ENCODE measurements at places on chromosomes 13 and 19. TPM values are rescaled to one million over a fixed set of nuclear protein-coding genes. Genes with fewer than 3 reads are reported as not detected.

DNA sequence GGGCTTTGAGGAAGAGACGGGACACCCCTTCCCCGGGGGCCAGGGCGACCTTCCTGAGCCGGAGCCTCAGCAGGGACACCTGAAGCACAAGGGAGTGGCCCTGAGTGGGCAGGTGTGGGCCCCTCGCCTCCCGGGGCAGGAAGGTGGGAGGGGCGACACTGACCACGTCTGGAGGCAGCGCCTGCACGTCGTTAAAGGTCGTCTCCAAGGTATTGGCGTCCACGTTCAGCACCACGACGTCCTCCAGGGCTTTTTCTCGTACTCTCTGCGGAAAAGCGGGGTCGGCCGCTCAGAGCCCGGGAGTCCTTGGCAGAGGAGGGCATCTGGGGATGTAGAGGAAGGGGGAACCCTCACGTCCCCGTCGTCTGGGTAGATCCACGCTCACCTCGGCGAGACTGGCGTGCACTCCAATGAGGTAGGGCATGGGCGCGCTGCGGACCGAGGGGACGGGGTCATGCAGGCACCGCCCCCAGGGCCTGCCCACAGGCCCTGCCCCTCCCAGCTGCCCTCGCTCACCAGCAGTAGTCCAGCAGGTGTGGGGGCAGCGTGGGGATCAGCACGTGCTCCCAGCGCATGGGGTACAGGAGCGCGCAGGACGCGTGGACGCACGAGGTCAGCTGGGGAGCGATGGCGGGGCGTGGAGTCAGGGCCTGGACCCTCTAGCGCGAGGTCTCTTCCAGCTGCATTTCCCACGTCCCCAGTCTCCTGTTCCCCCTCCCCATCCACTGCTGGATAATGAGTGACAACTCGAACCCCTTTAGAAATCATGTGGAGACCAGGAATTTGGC lies 6.1 kb downstream of the DENND1C start:
- H3K27ac ChIP-seq: no peak overlapping the region
- no peaks in the 10 kb centered on the region for H3K36me3 ChIP-seq
- H3K4me1 ChIP-seq: peaks cover 8% of the 10 kb centered on the region

- no peaks in the 10 kb centered on the region for H3K27me3 ChIP-seq
- peak overlapping the region; percentile 90 for H3K4me3 ChIP-seq
- peaks cover 13% of the 10 kb centered on the region for H3K36me3 ChIP-seq
- peaks cover 14% of the 10 kb centered on the region for H3K4me1 ChIP-seq
- peak overlapping the region; percentile 73 for H3K27ac ChIP-seq
These were observed 1.7 kb downstream of the MPV17L2 start for GRCh38 chr19:18194554-18195238.

IGFL3 gene
- total RNA-seq: not detected

DNA sequence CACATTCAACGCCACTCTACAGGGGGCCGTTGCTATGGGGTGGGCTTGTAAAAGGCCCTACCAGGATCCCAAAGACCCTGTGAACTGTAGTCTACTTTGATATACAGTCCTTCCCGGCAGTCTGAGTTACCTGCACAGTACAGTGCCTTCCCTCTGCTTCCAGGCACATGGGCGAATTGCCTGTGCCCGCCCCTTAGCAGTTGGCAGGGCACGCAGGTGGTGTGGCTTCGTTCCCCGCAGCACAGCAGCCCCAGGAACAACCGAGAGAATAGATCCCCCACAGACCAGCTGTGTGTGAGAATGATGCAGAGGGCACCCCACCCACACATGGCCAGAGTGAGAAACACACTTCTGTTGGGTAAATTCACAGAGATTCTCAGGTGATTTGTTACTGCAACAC lies 60.6 kb downstream of the MRPL57 start:
- no peaks in the 10 kb centered on the region for H3K36me3 ChIP-seq
- no peak for DNase-seq
- H3K4me1 ChIP-seq: no peaks in the 10 kb centered on the region
- H3K27me3 ChIP-seq: no peaks in the 10 kb centered on the region
- no peak overlapping the region for H3K4me3 ChIP-seq
- H3K27ac ChIP-seq: no peak overlapping the region

GRCh38 chr13:24004971-24005370 lies 107.7 kb upstream of the C1QTNF9B start:
- no peaks in the 10 kb centered on the region for H3K36me3 ChIP-seq
- H3K27ac ChIP-seq: no peak overlapping the region
- H3K27me3 ChIP-seq: no peaks in the 10 kb centered on the region
- DNase-seq: no peak
- H3K4me3 ChIP-seq: no peak overlapping the region

DNA sequence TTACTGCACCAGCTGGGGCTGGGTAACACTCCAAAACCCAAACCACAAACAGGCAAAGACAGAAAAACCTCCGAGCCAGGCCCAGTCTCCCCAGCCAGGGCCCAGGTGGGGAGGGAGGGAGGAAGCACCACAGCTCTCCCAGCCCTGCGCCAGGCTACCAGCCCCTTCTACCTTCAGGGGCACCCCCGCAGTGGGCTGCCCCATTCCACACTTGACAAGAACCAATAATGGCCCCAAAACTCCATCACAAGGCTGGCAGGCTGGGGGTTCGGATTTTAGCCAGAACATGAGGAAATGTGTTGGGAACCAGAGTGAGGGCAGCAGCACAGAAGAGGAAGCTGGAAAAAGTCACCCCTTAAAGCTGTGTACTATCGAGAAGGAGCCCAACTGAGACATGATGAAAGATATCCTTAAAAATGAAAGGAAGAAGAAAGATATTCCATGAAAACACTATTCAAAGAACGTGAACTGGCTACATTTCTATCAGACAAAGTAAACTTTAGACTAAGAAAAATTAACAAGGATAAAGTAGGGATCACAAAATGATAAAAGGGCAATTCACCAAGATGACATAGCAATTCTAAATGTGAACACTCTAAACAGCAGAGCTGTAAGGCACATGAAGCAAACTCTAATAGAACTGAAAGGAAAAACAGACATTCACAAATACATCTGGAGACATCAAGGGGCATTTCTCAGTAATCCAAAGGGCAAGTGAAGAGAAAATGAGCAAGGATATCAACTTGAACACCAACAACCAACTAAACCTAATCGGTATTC lies 12.9 kb downstream of the TUBGCP3 start:
- no peaks in the 10 kb centered on the region for H3K4me1 ChIP-seq
- DNase-seq: no peak
- no peaks in the 10 kb centered on the region for H3K27me3 ChIP-seq

DNA sequence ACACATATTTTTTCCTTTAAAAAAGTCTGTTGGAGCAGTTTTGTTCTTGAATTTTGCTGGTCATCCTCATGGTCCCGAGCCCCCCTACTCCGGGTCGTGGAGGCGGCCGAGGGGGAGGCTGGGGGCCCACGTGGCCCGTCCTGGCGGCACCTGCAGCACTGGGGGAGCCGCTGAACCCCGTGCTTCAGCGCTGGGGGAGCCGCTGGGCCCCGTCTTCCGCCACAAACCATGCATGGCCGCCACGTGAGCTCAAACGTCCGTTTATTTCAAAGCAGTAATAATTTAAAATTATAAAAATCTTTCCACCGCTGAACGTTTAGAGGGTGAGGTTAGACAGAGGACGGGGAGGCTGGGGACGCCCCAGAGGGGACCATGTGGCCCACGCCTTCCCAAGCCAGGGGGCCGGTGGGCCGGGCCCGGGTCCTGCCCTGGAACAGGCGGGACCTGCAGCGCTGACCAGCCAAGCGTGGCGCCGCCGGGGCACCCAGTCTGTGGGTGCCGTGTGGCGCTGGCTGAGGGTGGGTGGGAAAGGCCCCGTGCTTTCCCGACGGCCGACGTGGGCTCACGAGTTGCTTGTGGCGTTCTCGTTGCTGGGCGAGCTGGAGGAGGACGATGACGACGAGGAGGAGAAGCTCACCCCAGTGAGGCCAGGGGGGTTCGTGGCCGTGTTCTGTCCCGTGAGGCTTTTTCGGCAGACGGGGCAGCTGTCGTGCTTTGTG lies 8.0 kb downstream of the FGF22 start:
- no peak for DNase-seq
- H3K4me3 ChIP-seq: no peak overlapping the region
- no peak overlapping the region for H3K27ac ChIP-seq
- H3K4me1 ChIP-seq: no peaks in the 10 kb centered on the region

RETN gene
- not detected for total RNA-seq

DNA sequence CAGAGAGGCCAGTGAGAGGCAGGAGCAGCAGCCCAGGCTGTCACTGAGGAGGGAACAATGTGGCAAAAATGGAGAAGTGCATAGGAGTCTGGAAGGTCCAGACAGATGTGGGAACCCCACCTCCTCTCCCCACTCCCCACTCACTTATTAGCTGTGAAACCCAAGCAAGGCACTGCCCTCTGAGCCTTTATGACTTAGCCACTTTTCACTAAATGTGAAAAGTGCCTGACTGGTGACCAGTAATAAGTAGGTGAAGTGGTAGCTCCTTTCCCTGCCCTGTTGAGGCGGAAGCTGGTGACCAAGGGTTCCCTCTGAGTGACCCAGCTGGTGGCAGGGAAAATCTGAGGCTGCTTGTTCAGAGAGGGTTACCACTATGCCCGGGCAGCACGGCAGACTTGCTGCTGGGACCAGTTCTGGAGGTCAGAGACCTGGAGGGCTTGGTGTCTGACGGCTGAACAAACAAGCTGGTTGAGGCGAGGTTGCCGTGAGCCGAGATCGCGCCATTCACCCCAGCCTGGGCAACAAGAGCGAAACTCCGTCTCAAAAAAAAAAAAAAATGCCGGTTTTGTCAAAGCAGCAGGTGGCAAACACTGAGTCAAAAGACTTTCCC lies 80.0 kb downstream of the ZNF429 start:
- H3K27me3 ChIP-seq: no peaks in the 10 kb centered on the region
- no peaks in the 10 kb centered on the region for H3K4me1 ChIP-seq
- H3K27ac ChIP-seq: no peak overlapping the region
- no peak overlapping the region for H3K4me3 ChIP-seq
- no peak for DNase-seq

GRCh38 chr13:109243311-109243951 lies 543.0 kb downstream of the IRS2 start:
- H3K4me3 ChIP-seq: peak overlapping the region; percentile 48
- peaks cover 18% of the 10 kb centered on the region for H3K4me1 ChIP-seq
- DNase-seq: peak; percentile 85
- H3K27ac ChIP-seq: peak overlapping the region; percentile 86

SH2D3A gene
- total RNA-seq: 75.7 TPM

- H3K27ac ChIP-seq: no peak overlapping the region
- H3K4me1 ChIP-seq: no peaks in the 10 kb centered on the region
- no peaks in the 10 kb centered on the region for H3K36me3 ChIP-seq
- no peak for DNase-seq
- no peak overlapping the region for H3K4me3 ChIP-seq
These were observed 8.7 kb downstream of the LRCH1 start for GRCh38 chr13:46561691-46562090.

- H3K27me3 ChIP-seq: no peaks in the 10 kb centered on the region
- DNase-seq: no peak
- H3K4me1 ChIP-seq: peaks cover 10% of the 10 kb centered on the region
- no peak overlapping the region for H3K27ac ChIP-seq
- no peak overlapping the region for H3K4me3 ChIP-seq
- H3K36me3 ChIP-seq: no peaks in the 10 kb centered on the region
These were observed 4.2 kb downstream of the GJA3 start for GRCh38 chr13:20156702-20157101.

PNMA8A gene
- not detected for total RNA-seq

MEIS3 gene
- total RNA-seq: 35.8 TPM

ABCA7 gene
- total RNA-seq: 91.4 TPM

GRCh38 chr19:16571283-16571682 lies 932 bp downstream of the SLC35E1 start:
- peak overlapping the region; percentile 89 for H3K4me3 ChIP-seq
- H3K27ac ChIP-seq: peak overlapping the region; percentile 75
- H3K4me1 ChIP-seq: peaks cover 12% of the 10 kb centered on the region
- no peak for DNase-seq
- H3K27me3 ChIP-seq: no peaks in the 10 kb centered on the region

DNA sequence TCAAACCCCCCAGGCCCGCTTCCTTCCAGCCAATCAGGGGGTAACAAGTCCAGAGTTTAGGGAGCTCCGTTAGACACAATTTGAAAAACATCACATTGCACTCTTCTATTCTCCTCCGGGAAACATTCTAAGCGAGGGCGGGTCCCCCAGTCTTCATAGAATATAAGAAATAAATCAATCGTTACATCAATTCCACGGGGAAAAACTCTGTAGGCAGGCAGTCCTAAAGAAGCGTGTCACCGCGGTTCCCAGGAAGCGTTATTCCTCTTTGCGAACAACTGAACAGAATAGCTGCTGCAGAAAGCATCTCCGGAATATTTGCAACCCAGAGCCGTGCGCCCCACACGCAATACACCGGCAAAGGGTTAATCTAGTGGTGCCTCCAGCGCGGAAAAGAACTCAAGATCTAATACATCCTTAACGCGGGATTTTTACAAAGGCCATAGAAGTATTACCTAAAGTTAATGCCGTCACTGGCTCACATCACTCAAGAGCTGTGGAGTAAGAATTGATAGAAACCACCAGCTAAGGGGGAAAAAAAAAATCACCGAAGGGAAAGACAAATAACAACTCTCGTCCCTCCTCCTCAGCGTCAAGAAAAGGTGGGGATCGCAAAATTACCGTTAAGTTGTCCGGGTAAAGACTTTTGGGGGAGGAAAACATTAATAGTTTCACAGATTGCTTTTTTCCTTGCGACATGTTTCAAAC lies 65.1 kb downstream of the KCNRG start:
- DNase-seq: no peak
- peak overlapping the region; percentile 90 for H3K4me3 ChIP-seq
- no peaks in the 10 kb centered on the region for H3K36me3 ChIP-seq
- peak overlapping the region; percentile 98 for H3K27ac ChIP-seq
- H3K27me3 ChIP-seq: no peaks in the 10 kb centered on the region
- peaks cover 43% of the 10 kb centered on the region for H3K4me1 ChIP-seq

GRCh38 chr19:56727677-56728076 lies 56.1 kb upstream of the ZNF835 start:
- no peak overlapping the region for H3K27ac ChIP-seq
- H3K4me1 ChIP-seq: no peaks in the 10 kb centered on the region
- H3K36me3 ChIP-seq: no peaks in the 10 kb centered on the region
- H3K27me3 ChIP-seq: no peaks in the 10 kb centered on the region
- H3K4me3 ChIP-seq: no peak overlapping the region

RFX1 gene
- total RNA-seq: 16.3 TPM

GRCh38 chr13:112446867-112447266 lies 70.7 kb downstream of the SPACA7 start:
- H3K4me3 ChIP-seq: no peak overlapping the region
- no peaks in the 10 kb centered on the region for H3K4me1 ChIP-seq
- DNase-seq: no peak

DPF1 gene
- total RNA-seq: 9.7 TPM

ZNF274 gene
- total RNA-seq: 7.8 TPM

DNA sequence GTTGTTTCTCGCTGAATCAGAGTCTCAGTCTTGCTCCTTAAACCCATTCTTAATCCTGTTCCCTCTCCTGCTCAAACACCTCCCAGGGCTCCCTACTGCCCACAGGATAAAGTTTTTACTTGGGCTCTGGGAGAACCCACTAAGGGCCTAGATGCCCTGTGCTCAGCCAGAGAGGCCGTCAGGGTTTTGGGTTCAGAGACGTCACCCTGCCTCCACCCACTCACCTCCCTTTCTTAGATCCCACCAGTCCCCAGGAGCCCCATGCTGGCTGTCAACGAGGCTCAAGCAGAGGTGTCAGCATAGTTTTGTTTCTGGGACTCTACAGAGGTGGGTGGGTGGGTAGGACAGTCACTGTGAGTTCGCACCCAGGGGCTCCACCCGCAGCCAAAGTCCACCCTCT lies 15.5 kb upstream of the CYP4F2 start:
- no peak overlapping the region for H3K27ac ChIP-seq
- peaks cover 19% of the 10 kb centered on the region for H3K36me3 ChIP-seq
- H3K4me3 ChIP-seq: no peak overlapping the region
- no peak for DNase-seq
- no peaks in the 10 kb centered on the region for H3K4me1 ChIP-seq
- no peaks in the 10 kb centered on the region for H3K27me3 ChIP-seq

All from HCT116 (cell line).